Activated CD8-positive, alpha-beta memory T cell treated with anti-CD3 and anti-CD28 coated beads for 24 hours (primary cell): ENCODE measurements at places on chromosomes 13 and 19.

- DNase-seq: no peak
These were observed 146.3 kb downstream of the TM9SF2 start for GRCh38 chr13:99647596-99647985.

DNA sequence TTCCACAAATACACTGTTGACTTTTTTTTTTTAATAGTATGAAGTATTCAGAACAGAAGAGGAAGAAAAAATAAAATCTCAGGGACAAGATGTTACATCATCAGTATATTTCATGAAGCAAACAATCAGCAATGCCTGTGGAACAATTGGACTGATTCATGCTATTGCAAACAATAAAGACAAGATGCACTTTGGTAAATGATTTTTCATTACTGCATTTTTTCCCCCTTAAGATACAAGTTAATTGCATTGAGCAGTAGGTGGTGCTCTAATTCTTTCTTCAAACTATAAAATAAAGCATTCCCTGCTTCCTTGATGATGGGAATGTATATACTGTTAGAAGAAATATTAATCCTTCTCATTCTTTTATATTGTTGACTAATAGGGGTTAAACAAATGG is 17.1 kb downstream of the UCHL3 start:
- DNase-seq: no peak

- DNase-seq: no peak
These were observed 19.5 kb downstream of the NUFIP1 start for GRCh38 chr13:44969551-44970484.

GRCh38 chr13:93476175-93476574 is 249.6 kb downstream of the GPC6 start:
- DNase-seq: no peak

DNA sequence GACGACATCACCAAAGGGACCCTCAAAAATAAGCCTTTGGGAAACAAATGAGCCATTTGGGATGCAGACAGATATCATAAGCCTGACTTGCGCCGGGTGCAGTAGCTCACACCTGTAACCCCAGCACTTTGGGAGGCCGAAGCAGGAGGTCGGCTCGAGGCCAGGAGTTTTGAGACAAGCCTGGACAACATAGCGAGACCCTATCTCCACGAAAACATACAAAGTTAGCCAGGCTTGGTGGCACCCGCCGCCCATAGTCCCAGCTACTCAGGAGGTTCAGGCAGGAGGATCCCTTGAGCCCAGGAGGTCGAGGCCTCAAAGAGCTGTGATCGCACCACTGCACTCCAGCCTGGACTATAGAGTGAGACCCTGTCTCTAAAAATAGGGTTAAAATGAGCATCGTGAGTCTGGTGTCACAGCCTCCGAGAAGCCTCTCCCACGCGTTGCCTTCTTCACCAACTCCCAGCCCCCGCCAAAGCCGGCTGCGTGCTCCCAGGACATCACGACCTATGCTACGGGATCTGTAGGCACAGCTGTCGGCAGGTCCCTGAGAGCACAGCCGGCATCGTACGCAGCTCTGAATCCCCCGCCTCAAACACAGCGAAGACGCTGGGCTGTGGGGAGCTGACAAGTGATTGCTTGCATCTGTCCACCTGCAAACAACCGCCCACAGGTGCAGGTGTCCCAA is 1.6 kb downstream of the REXO1 start:
- DNase-seq: no peak

DNA sequence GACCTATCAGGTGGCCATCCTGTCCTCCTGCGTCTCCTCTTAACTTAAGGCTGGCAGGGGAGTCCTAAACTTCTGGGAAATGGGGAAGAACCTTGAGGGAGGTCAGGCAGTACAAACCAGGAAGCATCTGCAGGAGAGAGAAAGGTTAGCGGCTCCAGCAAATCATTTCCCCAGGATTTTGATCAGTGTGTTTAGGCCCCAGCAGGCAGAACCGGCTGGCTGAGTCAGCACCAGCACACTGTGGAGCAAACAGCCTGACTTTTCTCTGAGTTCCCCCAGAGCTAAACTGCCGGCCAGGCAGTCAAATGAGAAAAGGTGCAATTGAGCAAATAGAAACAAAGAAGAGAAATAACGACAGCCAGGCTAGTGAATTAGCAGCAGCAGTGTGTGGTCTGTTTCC is 46.7 kb upstream of the MEDAG start:
- no peak for DNase-seq

GRCh38 chr13:55361141-55361540 is 1779.6 kb upstream of the PRR20A start:
- no peak for DNase-seq

DNA sequence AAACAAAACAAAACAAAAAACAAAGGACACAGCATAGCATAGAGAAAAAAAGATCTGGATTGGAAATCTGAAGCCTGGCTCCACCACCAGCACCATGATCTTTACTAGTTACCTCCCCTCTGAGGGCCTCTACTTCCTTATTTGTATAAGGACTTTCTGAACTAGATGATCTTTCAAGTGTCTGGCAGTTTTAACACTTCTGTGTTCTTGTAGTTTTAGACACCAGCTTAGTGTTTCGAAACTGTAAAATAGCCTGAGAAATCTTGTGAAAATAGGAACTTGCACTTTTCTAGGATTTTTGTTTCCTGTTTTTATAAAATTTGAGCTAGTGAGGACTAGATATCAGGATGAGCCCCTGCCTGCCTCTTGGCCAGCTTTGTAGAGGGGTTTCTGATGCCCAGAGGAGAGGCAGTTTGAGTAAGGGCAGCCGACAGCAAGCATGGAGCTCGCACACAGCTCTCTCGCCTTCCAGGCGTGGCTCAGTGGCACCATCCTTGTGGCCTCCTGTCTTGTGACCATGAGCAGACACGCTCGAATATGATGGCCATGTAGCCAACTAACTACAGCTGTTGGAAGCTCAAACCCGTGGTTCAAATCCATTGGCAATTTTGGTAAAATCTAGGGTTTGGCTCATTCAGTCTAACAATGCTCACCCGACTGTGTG is 319.0 kb downstream of the KCNRG start:
- DNase-seq: no peak

DNA sequence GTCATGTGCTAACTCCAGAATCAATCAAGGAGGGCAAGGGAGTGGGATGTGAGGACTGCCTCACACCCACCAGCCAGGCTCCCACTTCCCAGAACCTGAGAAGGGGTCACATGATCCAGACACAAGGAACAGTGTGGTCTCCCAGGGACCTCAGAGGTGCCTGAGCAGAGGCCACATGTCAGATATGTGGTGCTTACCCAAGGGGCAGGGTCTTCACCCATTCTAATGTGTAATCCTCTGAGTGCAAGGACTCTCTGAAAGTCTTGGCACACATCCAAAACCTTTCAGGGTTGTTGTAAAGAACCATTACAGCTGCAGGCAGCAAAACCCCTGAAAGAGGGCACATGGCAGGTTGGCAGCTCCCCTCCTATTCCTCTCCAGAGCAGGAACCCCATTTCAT is 656.6 kb downstream of the UQCRFS1 start:
- DNase-seq: no peak

- DNase-seq: no peak
These were observed 30.3 kb upstream of the FRY start for GRCh38 chr13:32001154-32001768.

GRCh38 chr13:109700176-109700575 is 86.2 kb downstream of the IRS2 start:
- DNase-seq: no peak

DNA sequence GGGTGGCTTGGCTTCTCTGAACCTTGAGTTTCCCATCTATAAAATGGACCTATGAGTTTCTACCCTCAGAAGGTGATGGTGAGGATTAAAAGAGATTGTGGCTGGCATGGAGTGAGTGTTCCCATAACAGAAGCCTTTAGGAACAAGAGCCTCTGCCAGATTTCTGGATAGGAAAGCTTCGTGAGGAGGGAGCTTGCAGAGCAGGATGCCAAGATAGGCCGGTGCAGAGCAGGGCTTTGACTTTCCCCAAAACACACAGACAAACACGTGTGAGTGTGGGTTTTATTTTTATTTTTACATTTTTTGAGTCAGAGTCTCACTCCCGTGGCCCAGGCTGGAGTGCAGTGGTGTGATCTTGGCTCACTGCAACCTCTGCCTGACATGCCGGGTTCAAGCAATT is 3.7 kb upstream of the CNN1 start:
- DNase-seq: no peak

- DNase-seq: no peak
These were observed 161.1 kb downstream of the SHISA2 start for GRCh38 chr13:25890671-25891212.

DNA sequence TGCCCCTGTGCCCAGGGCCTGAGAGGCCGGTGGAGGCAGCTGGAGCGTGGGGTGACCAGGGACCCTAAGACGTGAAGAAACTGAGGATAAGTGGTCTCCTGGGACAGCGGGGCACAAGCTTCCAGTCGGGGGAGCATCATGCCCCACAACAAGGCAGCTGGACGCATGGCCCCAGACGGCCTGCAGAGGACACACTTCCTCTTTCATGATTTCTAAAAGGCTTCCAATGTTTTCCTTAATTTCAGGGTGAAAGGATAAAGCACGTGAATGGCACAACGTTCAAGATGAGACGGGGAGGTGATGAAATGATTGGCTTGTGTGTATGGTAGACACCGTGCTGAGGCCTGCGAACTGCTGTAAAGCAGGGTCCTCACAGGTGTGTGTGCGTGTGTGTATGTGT is 20.2 kb upstream of the MYDGF start:
- DNase-seq: no peak

- no peak for DNase-seq
These were observed 33.3 kb downstream of the BLOC1S3 start for GRCh38 chr19:45211751-45212381.

DNA sequence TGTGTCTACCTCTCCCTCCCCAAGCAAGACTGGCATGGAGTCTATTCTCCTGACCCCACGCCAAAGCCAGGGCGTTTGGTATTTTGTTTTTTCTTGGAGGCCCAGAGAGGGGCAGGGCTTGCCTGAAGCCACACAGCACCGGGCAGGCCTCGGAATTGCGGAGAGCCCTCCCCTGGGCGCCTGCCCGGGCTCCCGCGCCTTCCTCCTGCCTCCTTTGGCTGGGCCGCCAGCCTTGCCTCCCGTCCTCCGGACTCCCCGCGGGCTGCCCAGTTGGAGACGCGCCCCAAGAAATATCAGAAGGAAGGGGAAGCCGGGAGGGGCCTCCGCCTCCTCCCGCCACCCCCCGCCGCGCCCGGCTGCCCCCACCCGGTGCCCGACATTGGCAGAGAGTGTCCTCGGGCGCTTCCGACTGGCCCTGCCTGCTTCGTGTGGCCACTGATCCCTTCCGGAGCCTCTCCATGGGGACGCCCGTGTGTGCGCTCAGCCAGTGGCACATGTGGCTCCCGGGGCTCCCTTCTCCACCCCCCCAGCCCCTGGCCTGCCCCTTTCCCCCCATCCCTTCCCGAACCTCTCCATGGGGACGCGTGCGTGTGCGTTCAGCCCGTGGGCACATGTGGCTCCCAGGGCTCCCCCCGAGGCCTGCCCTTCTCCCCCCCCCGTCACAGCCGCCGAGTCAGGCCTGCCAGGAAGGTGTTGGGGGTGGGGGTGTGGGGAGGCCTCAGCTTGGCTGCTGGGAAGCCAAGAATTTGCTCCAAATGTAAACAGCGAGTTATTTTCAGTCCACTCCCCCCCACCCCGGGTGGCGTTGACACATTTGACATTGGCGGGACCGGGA is 37.3 kb downstream of the NFIC start:
- DNase-seq: no peak

- DNase-seq: no peak
These were observed 13.7 kb downstream of the PTH2 start for GRCh38 chr19:49409441-49410029.

- DNase-seq: no peak
These were observed 1.8 kb downstream of the MYBPC2 start for GRCh38 chr19:50434525-50434924.

- peak; percentile 87 for DNase-seq
These were observed 26.5 kb downstream of the MPND start for GRCh38 chr19:4369888-4370260.

DNA sequence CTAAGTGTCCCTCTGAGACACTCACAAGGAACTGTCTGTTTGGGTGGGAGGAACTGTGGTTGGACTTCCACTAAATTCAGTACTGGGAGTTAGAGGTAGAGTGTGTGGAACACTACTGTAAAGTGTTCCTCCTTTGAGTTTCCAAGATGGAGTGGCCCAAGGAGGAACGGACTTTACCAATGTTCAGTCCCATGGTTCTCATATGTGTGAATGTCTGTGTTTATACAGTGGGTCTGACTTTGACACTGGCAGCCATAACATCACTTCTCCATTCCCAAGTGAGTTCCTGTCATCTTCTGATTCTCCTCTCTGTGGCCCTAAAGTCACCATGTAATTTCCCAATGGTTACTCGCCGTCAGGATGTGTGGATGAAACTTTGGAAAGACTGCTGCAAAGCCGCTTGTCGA is 136.8 kb upstream of the SERP2 start:
- DNase-seq: no peak

- DNase-seq: no peak
These were observed 21.0 kb downstream of the GRIK5 start for GRCh38 chr19:42048992-42049391.

DNA sequence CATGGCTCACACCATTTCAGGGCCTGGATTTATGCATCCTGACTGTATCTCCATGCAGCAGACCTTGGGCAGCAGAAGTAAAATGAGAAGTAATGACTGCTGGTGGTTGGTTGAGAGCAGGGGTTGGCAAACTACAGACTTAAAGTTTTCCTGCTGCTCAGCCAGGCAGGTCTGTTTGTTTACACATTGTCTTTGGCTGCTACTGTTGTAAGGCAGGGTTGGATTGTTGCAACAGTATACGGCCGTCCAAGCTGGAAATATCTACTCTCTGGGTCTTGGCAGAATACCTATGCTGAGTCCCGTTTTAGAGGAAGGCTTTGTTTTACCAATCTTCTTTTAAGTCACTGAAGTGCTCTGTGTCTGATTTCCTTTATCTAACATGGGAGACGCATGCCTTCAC is 13.5 kb downstream of the SNRNP70 start:
- no peak for DNase-seq

DNA sequence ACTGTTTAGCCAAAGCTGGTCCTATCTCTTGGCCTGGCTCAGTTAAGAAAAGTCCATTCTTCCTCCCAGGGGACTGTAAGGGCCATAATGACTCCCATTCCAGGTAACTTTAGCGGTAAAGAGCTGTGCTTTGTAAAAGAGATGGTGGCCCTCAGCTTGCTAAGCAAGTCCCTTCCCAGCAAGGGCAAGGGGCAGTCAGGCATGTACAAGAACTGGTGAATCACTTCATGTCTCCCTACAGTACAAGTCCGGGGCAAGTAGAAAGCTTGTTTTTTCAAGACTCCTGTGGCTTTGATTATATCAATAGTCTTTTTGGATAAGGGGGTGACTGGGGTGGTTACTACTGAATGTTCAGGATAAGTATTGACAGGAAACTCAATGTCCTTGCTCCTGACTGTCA is 88.9 kb downstream of the SLC25A15 start:
- no peak for DNase-seq

GRCh38 chr19:45952686-45953505 is 20.8 kb downstream of the NOVA2 start:
- DNase-seq: peak; percentile 75

GRCh38 chr19:35545855-35546381 is 492 bp downstream of the TMEM147 start:
- peak; percentile 89 for DNase-seq

GRCh38 chr19:51664997-51665396 is 18.4 kb upstream of the SIGLEC14 start:
- DNase-seq: no peak
